ENCODE measurements at places on chromosomes 2 and 18. TPM values are rescaled to one million over a fixed set of nuclear protein-coding genes. Genes with fewer than 3 reads are reported as not detected.

The FBXO36 gene
- 2.0 TPM for total RNA-seq

DNA sequence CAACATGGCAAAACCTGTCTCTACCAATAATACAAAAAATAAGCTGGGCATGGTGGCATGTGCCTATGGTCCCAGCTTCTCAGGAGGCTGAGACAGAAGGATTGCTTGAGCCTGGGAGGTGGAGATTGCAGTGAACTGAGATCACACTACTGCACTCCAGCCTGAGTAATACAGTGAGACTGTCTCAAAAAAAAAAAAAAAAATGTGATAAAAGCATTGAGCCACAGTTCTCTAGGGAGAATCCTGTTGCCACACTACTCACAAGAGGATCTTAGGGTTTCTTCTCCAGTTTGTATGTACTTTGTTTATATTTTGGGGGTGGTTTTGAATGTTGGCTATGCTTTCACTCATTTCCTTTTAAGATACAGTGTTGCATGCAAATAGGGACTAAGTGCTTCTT lies 62.0 kb downstream of the TMEM185B start:
- H3K4me1 ChIP-seq = no peaks in the 10 kb centered on the region
- no peak for DNase-seq
- no peaks in the 10 kb centered on the region for H3K27me3 ChIP-seq
- peaks cover 3% of the 10 kb centered on the region for H3K36me3 ChIP-seq

- H3K4me3 ChIP-seq = no peak overlapping the region
- no peaks in the 10 kb centered on the region for H3K36me3 ChIP-seq
- H3K27me3 ChIP-seq = no peaks in the 10 kb centered on the region
- H3K4me1 ChIP-seq = no peaks in the 10 kb centered on the region
- no peak overlapping the region for H3K27ac ChIP-seq
Measured at GRCh38 chr2:1770566-1771380, 26.5 kb upstream of the PXDN start.

DNA sequence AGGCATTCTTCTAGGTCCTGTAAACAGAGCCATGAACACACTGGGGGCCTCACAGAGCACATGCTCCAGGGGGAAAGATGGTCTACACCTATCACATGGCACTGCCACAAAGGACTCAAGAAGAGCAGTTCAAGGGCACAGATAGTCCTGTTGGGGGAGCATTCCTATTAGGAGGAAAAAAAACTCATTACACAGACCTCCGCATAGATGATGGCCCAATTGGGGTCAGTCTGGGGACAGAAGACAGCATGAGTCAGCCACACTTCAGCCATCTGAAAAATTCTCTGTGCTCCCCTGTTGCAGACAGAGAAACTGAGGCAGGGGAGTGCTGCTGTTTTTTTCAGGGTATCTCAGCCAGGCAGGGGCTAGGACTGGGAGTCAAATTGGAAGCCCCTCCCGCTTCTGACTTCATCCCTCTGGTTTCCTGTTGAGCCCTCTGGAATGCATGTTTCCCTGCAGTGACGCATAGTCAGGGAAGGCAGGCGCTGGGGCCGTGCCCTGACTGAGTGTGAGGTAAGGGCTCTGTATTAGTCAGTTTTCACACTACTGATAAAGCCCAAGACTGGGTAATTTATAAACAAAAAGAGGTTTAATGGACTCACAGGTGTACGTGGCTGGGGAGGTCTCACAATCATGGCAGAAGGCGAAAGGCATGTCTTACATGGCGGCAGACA lies 67.9 kb downstream of the RHOB start:
- H3K4me1 ChIP-seq = peaks cover 4% of the 10 kb centered on the region
- H3K36me3 ChIP-seq = no peaks in the 10 kb centered on the region
- H3K27me3 ChIP-seq = no peaks in the 10 kb centered on the region
- no peak overlapping the region for H3K4me3 ChIP-seq
- H3K27ac ChIP-seq = no peak overlapping the region
- DNase-seq = peak; percentile 63

DNA sequence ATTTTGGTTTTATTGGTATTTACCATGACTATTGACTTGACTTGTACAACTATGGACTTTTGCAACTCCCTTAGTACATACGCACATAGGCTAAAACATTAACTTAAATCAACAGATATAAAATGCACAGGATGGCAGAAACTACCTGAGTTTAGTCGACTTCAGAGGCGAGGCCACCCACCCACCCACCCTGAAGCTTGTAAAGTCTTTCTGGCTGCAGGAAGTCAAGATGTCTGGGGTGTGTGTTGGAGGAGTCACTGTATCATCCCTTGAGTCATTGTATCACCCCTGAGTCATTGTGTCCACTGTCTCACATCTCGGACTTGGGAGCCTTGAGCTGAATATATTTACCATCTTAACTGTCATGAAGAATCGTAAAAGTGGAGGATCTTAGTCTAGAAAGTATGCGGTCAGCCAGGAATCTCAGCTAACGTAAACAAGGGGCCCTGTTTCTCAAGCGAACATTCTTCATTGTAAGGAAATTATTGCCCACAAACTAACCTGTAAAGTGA lies 140.0 kb upstream of the ST6GAL2 start:
- no peaks in the 10 kb centered on the region for H3K4me1 ChIP-seq
- H3K36me3 ChIP-seq = no peaks in the 10 kb centered on the region
- DNase-seq = no peak
- no peaks in the 10 kb centered on the region for H3K27me3 ChIP-seq
- H3K4me3 ChIP-seq = no peak overlapping the region
- no peak overlapping the region for H3K27ac ChIP-seq

The SERPINB10 gene
- total RNA-seq = 0.58 TPM

The ARHGEF4 gene
- total RNA-seq = 1.7 TPM

DNA sequence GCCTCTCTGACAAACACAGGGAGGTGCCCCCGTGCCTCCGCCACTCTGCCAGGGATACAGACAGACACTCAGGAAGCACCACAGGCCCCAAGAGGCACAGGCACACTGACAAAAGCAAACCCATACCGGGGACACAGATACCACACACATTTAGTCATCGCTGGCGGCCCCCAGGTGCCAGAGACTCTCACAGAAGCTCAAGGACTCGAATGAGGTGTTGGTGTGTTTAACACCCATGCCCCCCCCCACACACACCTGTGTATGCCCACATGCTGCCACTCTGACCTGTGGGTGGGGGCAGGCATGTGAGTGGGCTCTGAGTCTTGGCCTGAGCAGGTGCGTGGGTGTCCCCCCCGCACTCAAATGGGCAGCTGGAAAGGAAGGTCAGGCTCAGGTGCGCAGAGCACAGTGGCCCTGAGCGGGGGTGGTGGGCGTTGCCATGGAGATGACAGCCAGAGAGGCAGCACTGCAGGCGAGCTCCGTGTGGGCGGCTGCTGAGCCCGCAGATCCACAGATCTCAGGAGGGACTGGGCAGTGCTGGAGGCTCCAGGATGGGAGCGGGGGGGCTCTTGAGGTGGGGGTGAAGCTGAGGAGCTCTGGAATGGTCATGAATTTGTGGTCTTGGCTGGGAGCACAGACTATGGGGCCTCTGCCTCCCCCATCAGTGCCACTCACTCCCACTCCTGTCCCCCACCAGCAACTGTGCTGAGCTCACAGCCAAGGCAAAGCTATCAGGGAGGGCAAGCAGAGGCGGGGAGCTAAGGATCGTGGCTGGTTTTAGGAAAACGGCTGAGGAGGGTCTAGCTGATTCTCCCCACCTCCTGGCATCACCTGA lies 73.9 kb upstream of the TAF1B start:
- DNase-seq = peak; percentile 66
- no peak overlapping the region for H3K4me3 ChIP-seq
- H3K27ac ChIP-seq = no peak overlapping the region
- H3K4me1 ChIP-seq = peaks cover 3% of the 10 kb centered on the region
- no peaks in the 10 kb centered on the region for H3K36me3 ChIP-seq

The CENPA gene
- total RNA-seq = 4.0 TPM

DNA sequence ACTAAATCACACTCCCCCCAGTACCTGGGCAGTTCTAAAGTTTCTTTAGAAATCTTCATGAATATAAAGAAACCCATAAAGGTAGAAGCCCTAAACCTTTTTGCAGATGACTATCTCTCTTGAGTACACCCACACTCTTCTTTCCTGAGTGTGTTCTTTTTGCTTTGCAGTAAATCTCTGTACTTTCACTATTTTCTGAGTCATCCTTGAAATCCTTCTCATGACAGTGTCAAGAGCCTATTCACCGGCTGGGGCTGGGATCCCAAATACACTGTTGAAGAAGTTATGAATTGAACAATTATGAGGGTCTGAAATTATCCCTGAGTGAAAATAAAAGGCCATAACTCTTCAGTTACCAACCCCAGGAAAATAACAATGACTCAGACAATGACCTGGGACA lies 133.9 kb upstream of the CCDC195 start:
- no peak overlapping the region for H3K4me3 ChIP-seq
- no peaks in the 10 kb centered on the region for H3K27me3 ChIP-seq
- no peak for DNase-seq
- peaks cover 3% of the 10 kb centered on the region for H3K4me1 ChIP-seq
- H3K36me3 ChIP-seq = no peaks in the 10 kb centered on the region
- no peak overlapping the region for H3K27ac ChIP-seq

GRCh38 chr2:7525746-7526145 lies 608.5 kb downstream of the RNF144A start:
- no peaks in the 10 kb centered on the region for H3K36me3 ChIP-seq
- no peak for DNase-seq
- H3K4me1 ChIP-seq = no peaks in the 10 kb centered on the region
- H3K27me3 ChIP-seq = peaks cover 6% of the 10 kb centered on the region
- no peak overlapping the region for H3K27ac ChIP-seq
- H3K4me3 ChIP-seq = no peak overlapping the region

DNA sequence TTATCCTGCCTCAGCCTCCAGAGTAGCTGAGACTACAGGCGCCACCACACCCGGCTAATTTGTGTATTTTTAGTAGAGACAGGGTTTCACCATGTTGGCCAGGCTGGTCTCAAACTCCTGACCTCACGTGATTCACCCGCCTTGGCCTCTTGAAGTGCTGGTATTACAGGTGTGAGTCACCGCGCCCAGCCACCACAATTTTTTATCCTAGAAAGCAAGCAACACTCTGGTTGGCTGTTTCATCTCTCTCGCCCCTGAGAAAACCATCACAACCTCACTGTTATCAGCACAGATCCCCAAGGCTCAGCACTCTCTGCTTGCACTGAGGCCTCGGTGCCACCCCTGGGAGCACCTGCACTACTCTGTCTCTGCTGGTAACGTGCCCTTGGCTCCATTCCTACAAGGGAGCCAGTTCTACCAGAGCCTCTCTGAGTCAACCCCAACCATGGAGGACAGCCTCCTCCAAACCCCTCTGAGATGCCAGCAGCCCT lies 134.8 kb upstream of the AGAP1 start:
- H3K27me3 ChIP-seq = no peaks in the 10 kb centered on the region
- H3K27ac ChIP-seq = no peak overlapping the region
- no peaks in the 10 kb centered on the region for H3K36me3 ChIP-seq
- DNase-seq = no peak

DNA sequence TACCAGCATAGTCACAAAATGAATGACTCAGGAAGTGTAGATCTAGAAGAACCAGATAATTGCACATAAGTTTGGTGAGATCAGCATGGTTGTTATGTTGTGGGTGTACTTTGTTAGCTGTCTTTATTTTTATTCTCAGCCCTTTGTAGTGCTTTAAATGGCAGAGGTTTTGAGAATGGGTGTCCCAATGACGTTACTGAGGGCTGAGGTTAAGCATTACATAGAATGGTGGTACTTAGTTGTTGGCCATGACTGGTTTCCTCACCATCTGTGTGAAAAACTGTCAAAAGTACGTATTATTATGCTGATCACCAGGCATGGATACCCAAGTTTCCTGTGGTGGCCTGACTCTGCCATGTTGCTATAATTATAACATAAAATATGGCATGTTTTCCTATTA lies 165.8 kb downstream of the UBE2E3 start:
- H3K4me3 ChIP-seq = no peak overlapping the region
- H3K27ac ChIP-seq = no peak overlapping the region
- no peaks in the 10 kb centered on the region for H3K4me1 ChIP-seq
- DNase-seq = no peak
- no peaks in the 10 kb centered on the region for H3K36me3 ChIP-seq

DNA sequence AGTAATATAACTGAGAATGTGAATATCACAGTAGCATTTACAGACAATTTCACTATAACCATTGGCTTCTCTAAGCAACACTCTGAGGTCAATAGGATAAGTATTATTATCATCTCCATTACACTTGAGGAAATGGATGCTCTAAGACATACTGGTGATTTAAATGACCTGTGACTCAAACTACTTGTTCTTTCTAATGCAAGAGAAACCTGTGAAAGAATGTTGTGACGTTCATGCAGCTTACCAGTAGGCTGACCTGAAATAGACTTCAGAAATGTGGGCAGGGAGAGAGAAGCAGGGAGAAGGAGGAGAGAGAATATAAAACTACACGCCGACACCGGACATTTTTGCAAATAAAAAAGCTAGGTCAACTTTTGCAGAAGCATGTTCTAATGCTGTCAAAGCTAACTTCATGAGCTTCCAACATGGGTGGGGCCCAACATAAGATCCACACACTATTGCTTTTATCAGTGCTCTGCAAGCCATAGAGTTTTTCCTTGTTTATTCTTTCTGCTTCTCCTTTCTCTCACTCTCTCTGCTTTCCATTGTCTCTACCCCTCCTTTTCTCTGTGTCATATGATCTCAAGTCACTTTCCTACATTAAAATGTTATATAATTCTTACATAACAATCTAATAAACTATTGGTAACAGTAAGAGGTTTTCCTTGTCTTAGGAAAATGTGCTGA lies 217.6 kb upstream of the FN1 start:
- H3K27ac ChIP-seq = no peak overlapping the region
- no peak overlapping the region for H3K4me3 ChIP-seq
- H3K36me3 ChIP-seq = no peaks in the 10 kb centered on the region
- no peak for DNase-seq
- no peaks in the 10 kb centered on the region for H3K27me3 ChIP-seq

DNA sequence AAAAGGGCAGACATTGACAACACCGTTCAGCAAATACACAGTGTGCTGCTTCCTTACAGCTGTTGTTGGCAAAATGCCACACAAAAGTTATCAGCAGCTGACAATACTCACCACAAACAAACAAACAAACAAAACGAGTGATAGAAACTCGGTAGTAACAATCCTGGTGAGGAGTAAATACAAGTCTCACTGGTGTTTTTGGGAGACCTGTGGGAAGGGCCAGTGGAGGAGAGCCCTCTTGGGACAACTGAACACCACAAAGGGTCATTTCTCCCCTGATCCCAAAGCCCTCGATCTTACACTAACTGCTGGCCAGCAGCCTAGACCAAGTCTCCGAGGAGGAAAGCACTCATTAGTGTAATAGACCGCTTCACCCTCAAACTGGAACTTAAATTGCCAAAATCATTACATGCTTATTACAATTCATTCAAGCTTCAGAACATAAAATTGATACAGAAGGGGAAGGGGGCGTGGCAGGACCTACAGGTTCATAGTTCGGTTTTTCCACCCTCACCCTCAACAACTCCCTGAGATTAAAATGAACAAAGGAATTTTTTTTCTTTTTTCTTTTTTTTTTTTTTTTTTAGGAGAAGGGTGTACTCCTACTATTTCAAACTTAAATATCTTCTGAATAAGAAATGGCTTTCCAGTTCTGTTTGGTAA lies 5.0 kb downstream of the AP1S3 start:
- H3K27me3 ChIP-seq = no peaks in the 10 kb centered on the region
- H3K4me3 ChIP-seq = no peak overlapping the region
- H3K27ac ChIP-seq = no peak overlapping the region
- peaks cover 5% of the 10 kb centered on the region for H3K4me1 ChIP-seq
- H3K36me3 ChIP-seq = no peaks in the 10 kb centered on the region
- DNase-seq = no peak

GRCh38 chr18:63888470-63889190 lies 1.1 kb downstream of the SERPINB2 start:
- H3K36me3 ChIP-seq = no peaks in the 10 kb centered on the region
- no peak overlapping the region for H3K27ac ChIP-seq
- no peaks in the 10 kb centered on the region for H3K27me3 ChIP-seq
- H3K4me3 ChIP-seq = no peak overlapping the region
- no peak for DNase-seq
- peaks cover 51% of the 10 kb centered on the region for H3K4me1 ChIP-seq

Measured in left lung (tissue), 14 donors.